ENCODE measurements at places on chromosomes 1 and 21.

- peak; percentile 57 for DNase-seq
Observed at GRCh38 chr1:230507666-230508402, 81.7 kb upstream of the PGBD5 start.

- no peak for DNase-seq
Observed at GRCh38 chr21:19198801-19199200, 795.2 kb upstream of the TMPRSS15 start.

- DNase-seq: no peak
Observed at GRCh38 chr1:245589316-245589715, 434.5 kb downstream of the KIF26B start.

DNA sequence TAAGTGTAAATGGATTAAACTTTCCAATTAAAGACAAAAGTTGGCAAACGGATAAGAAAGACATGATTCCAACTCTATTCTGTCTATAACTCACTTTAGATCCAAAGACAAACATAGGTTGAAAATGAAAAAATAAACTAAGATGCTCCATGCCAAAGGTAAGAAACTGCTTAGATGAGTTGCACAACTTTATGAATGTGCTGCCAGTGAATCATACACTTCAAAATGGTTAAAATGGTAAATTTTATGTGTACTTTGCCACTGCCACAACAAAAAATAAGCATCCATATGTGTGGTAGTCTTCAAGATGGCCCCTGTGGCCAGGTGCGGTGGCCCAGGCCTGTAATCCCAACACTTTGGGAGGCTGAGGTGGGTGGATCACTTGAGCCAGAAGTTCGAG, 45.0 kb downstream of the NSL1 start:
- no peak for DNase-seq

GRCh38 chr1:160826546-160826945, 30.6 kb downstream of the LY9 start:
- no peak for DNase-seq

GRCh38 chr1:171943973-171944561, 102.8 kb downstream of the DNM3 start:
- no peak for DNase-seq

DNA sequence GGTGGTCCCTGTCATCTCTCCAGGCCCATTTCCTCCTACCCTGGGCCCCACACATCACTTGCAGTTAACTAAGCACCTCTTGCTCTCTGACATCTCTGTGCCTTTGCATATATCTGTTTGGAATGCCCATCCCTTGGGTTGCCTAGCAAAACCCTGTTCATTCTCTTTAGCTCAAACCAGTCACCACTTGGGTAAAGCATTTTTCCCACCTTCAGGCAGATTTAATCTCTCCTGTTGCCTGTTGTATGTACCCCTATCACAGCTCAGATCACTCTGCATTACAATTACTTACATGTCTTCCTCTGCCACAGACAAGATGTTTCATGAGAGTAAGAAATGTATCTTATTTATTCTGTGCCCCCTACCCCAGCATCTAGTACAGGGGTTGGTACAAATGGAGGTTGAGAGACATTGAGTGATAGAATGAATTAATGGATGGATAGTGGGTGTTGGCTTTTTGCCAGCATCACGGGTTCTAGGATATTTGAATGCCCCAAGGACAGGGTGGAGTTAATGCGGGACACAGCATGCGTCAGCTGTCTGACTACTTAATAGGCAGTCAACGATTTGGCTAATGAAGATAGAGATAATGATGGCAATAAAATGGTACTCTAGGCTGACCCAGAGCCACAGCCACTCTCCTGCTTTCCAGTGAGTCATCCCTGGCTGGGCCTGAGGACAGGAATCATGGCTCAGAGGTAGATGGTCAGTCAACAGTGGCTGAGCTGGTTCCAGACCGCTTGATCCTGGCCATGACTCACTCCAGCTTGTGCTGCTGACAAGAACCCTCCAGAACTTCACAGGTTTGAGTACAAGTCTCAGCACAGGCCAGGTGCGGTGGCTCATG, 6.5 kb downstream of the NR0B2 start:
- DNase-seq: no peak

DNA sequence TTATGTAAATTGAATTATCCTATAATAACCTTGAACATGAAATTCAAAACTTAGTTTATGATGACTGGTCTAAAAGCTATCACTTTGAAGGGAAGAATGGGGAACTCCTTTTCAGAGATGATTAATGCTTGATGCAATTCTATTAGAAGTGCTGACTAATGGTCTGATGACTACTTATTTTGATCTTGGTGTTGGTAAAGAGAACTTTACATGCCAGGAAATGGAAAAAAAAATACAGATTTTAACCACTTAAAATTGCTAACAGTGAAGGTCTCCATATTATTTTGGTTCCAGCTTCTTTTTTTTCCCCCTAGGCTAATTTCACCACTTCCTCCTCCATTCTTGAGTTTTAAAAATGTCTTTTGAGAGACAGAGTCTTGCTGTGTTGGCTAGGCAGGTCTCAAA, 22.9 kb downstream of the S1PR1 start:
- peak; percentile 3 for DNase-seq

GRCh38 chr1:223123011-223123610, 19.9 kb downstream of the TLR5 start:
- no peak for DNase-seq

GRCh38 chr1:160807738-160808137, 11.8 kb downstream of the LY9 start:
- no peak for DNase-seq

DNA sequence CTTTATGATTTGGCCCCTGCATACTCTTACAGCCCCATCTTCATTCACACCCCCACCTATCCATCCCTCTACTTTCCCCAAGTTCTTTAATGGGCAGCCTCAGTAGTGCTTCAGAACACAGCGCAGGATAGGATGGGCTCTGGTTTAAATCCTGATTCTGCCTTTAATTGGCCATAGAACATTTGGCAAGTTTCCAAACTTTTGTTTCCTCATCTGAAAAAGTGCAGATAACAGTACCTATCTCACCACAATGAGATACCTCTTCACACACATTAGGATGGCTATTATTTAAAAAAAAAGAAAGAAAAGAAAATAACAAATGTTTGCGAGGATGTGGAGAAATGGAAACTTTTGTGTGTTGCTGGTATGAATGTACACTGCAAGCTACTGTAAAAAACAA, 142.5 kb upstream of the VANGL1 start:
- DNase-seq: no peak

DNA sequence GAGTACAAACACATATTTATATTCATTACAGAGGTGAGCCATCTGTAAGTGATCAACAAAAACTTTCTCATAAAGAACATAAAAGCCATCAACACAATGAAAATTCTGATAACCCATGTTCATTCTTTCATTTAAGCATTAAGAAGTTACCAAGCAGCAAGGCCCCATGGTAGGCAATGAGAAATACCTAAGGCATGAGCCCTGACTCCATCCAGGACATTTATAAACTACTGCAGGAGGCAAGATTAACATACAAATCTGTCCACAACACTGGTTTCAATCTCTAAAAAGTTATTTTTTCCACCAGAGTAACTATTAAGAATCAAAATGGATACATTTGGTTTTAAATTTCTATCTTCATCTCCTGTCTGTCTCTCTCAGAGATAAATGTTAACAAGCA, 76.1 kb downstream of the SIPA1L2 start:
- DNase-seq: no peak

- DNase-seq: no peak
Observed at GRCh38 chr1:227828786-227829185, 13.3 kb downstream of the PRSS38 start.

- DNase-seq: peak; percentile 62
Observed at GRCh38 chr1:209202830-209203532, 380.5 kb upstream of the CAMK1G start.

- DNase-seq: no peak
Observed at GRCh38 chr1:39094685-39095084, 68.5 kb downstream of the NDUFS5 start.

GRCh38 chr1:61432616-61433388, 292.1 kb downstream of the TM2D1 start:
- DNase-seq: no peak

- DNase-seq: no peak
Observed at GRCh38 chr1:12157366-12158231, 9.2 kb upstream of the TNFRSF1B start.

- DNase-seq: peak; percentile 40
Observed at GRCh38 chr1:34681480-34682451, 73.1 kb upstream of the GJB5 start.

DNA sequence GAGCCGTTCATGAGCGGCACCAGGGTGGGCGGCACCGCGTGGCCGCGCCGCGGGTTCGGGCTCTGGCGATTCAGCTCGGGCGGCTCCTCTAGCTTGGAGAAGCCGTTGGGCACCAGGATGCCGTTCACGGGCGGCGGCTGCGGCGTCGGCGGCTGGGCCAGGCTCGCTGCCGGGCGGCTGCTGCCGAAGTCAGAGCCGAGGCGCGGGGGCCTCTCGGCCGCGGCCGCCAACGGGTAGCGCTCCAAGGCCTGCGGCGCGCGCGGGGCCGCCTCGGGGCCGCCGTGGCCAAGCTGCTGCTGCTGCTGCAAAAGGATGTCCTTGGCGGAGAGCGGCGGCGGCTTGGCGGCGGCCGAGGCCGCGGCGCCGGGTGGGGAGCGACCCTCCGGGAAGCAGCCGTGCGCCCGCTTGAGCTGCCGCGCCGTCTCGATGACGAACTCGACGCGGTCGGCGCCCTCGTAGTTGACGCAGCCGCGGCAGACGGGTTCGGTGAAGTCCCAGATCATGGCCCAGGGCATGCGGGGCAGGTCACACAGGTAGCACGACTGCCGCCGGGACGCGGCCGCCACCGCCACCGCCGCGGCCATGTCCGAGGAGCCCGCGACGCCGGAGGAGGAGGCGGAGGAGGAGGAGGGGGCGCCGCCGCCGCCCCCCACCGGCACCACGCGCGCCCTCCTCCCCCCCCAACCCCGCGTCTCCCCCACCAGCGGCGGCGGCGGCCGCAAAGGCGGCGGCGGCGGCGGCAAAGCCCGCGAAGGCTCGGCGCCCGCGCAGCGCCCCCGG, 877 bp downstream of the IRF2BP2 start:
- DNase-seq: peak; percentile 7

DNA sequence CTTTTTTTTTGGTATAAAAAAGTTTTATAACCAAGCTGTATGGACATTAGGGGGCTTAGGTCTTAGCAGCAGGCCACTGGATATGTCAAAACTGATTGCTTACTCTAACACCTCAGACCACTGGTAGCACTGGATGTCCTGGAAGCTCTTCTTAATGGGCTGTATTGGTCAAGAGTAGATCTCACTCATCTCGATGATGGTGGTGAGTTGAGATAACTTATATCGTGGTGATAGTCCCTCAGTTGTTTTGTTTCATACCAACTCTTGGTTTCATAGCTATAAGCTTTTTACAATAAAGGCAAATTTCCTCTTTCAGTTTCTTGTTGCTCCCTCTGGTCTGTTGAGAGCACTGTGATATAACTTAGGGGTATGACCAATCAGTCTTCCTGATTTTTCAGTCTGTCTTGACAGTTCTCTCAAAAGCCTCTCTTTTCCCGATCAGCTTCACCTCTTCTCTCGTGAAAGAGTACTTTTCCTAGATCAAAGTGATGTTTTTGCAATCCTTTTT, 9.7 kb upstream of the AGO1 start:
- DNase-seq: no peak

GRCh38 chr1:29961293-29962059, 725.2 kb downstream of the PTPRU start:
- no peak for DNase-seq

GRCh38 chr1:168135921-168136708, 615 bp downstream of the GPR161 start:
- DNase-seq: no peak

DNA sequence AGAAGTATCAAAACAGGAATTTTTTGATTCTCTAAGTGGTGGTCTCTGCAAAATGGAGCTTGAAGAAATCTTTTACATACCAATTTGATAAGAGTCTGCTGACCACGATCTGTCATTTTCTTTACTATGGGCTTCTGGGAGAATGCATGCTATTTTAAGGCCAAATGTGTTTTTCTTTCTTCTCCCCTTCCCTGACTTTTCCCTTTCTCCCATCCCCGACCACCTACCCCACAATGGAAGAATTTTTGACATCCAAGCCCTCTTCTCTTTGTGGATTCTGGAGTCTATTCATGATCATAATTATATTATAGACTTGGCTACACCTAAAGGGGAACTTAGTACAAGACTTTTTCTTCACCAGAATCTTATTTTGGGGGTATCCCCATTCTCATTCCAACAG, 31.3 kb downstream of the CNIH4 start:
- DNase-seq: no peak

DNA sequence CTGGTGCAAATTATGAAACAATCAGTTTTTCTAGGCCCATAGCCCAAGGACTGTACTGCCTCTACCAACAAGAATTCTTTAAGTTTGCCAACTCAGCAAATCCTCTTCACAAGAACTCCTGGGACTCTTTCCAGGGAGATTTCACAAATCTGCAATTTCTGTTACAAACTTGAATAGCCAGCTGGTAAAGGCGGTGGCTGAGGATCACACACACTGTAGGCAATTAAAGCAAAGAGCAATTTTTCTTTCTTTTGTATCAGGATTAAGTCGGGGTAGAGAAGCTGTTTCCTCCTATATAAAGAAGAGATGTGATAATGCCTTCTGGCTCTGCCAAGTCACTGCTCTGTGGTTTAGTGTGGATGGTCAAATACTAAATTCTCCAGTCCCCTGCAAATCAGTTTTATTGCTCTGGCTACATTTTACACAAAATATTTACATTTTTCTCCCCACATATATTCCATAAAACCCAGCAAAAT, 1.7 kb downstream of the ALDH9A1 start:
- DNase-seq: peak; percentile 69

DNA sequence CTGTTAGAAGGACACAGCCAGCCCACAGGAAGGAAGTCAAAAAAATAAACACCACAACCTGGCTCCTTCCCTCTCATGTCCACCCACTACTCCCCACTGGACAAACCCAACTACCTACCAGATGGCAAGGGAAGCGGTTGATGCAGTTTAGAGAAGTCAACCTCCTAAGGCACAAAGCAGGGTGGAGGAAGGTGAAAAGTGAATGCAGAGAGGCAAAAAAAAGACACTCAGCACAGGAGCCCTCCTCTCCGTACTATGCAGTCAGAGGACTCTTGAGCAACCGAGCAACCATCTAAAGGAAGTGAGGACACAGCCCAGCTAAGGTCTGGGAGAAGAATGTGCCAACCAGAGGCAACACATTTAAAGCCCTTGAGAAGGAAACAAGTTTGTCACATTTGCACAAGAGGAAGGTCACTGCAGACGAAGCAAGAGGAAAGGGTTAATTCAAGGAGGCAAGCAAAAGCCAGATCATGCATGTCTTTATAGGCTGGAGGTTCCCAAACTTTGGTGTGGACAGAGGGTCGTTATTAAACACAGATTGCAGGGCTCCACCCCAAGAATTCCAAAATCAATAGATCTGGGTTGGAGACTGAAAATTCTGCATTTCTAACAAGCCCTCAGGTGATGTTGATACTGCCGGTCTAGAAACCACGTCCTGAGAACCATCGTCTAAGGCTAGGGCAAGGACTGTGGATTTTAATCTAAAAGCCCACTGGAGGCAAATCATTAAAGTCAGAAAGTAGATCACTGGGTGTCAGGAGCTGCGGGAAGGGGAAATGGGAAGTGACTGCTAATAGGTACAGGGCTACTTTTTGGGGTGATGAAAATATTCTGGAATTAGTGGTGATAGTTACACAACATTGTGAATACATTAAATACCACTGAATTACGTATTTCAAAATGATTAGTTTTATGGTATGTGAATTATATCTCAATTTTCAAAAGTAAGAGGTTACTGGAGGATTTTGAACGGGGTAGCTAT, 19.7 kb downstream of the TP53BP2 start:
- DNase-seq: no peak
